ENCODE measurements at places on chromosomes 6 and 20. TPM values are rescaled to one million over a fixed set of nuclear protein-coding genes. Genes with fewer than 3 reads are reported as not detected.

The HINT3 gene
- total RNA-seq: 25.3 TPM

The MEP1A gene
- total RNA-seq: not detected

The SLC35B3 gene
- total RNA-seq: 15.1 TPM

The ELOVL4 gene
- 6.1 TPM for total RNA-seq

The OR2H1 gene
- total RNA-seq: not detected

- no peak for DNase-seq
Measured at GRCh38 chr6:79630380-79630882, 698 bp upstream of the SH3BGRL2 start.

DNA sequence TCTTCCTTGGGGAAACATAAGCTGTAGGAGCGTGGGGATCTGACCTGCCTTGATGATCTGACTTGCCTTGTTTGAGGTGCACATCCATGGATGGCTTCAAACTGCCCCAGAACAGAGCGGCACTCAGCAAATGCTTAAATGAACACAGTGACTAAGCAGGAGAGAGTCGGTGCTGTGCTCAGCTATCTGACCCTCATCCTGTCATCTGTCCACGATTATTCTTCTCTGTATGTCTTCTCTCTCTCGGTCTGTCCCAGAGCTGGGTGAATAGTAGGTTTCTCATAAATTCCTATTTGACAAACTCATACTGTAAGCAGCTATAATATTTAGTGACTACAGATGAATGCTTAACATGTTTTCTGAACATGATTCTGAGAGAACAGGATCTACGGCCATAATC lies 37.3 kb downstream of the TRAM2 start:
- DNase-seq: no peak

GRCh38 chr6:138246650-138247440 lies 28.6 kb upstream of the PBOV1 start:
- DNase-seq: peak; percentile 12

- no peak for DNase-seq
Measured at GRCh38 chr20:11145616-11146015, 471.8 kb upstream of the JAG1 start.

DNA sequence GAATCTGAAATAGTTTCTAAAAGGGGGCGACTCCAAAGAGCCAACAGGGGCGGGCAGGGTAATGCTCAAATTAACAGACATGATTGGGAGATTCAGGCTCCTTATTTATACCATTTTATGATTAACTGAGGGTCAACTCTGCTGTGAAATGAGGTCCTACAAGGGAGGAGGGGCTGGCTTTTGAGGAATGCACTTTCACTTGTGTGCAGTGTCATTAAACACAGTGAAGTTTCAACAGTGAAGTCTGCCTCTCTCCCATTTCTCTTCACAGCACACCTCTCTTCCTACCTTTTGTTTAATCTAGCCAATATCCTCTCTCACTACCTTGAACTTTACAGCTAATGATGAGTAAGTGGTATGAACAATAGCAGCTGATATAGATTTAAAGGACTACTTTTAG lies 557.3 kb upstream of the CITED2 start:
- peak; percentile 55 for DNase-seq

DNA sequence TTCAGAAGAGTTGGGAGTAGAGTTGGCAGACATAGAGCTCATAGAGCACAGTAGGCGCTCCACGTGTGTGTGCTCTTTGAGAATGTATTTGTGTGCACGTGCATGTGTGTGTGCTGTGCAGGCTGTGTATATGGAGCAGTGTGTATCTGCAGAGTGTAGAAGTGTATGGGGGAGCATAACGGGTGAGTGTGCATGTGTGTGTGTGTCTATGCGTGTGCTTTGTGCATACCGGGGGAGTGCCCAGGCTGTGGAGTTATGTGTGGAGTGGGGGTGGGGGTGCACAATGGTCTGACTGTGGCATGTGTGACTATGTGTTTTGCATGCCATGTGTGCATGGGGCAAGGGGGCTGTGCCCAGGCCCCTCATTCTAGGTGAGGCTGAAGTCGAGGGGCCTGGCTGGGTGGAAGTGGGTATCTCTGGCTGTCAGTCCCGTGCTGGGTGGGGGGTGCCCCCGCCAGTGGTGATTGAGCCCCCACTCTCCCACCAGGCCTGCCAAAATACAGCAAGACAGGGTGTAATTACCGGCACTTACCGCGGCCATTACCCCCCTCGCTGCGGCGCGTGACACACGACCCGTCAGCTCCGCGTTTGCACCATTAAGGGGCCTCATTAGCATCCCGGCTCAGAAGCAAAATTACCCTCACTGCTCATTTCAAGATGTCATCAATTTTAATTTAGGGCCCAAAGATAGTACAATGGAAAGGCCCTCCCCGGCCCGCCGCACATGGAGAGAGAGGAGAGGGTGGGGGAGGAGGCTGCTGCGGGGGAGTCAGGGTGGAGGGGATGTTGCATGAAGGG lies 39.1 kb downstream of the MDFI start:
- no peak for DNase-seq

- DNase-seq: no peak
Measured at GRCh38 chr6:42981836-42982235, 2.5 kb upstream of the PPP2R5D start.

GRCh38 chr20:31673943-31674463 lies 36.3 kb downstream of the COX4I2 start:
- no peak for DNase-seq

DNA sequence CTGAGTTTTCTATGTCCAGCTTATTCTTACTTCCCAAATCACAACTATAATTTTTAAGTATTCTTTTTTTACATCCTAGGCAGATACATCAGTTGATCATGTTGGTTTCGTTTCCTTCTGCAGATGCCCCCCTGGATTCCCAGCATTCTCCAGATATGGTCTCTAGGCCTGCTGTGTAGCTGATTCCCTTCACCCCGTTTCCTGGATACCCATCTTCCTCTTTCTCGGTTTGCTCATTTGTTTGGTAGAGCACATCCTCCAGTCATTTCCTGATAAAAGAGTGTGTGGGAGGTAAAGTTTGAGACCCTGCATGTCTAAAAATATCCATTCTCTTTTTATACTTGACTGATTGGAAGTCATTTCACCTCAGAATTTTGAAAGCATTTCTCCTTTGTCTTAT lies 66.4 kb downstream of the ANKS1A start:
- DNase-seq: no peak

DNA sequence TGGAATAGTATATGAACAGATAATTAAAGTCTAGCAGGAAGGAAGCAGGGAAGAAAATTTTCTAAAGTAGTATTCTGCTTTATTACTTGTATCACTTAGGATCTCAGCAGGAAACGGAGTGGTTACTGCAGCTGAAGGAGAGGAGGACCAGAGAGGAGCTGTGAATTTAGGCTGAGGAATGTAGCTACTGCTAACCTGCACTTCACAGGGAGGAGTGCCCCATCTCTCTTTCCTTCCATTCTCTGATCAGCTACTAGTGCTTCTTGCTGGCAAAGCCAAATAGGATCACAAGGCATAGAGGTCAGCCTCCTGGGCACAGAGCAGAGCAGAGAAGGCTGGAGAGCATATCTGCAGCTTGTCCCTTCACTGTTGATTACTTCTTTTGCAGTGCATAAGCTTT lies 205.3 kb upstream of the ASCC3 start:
- DNase-seq: no peak

DNA sequence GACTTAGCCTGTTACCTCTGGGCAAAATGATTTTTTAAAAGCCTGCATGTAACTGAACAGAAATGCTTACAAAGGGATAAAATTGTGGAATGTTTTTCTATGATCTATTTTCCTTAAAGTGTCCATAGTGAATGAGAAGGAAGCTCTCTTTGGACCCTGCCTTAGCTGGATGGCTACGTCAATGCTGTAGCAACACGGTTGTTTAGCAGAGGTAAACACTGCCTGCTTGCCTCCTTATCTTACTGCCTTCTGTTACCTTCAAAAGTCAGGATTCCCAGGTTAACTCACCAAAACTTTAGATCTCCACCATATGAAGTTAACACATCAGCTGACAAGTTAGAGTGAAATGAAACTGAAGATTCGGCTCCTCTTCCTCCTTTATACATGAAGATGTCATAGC lies 402.6 kb downstream of the SAMD5 start:
- no peak for DNase-seq

DNA sequence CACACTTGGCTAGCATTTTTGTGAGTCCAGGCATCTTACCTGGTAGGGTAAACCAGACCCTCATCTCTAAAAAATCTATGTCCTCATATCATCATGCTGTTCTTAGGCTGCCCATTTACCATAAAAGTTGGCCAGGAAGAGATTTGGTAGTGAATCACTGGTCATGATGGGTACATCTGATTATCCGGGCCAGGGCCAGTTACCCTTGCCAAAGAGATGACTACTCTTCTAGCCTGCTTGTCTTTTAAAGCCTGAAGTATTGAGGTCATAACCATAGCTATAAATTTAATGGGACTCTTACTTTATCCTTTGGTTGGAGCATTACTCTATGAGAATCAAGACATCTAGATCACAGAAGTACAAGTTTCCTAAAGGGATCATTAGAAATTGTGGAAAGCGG lies 276.8 kb downstream of the TENT5A start:
- DNase-seq: no peak
